ENCODE measurements at places on chromosomes 7 and 10.

DNA sequence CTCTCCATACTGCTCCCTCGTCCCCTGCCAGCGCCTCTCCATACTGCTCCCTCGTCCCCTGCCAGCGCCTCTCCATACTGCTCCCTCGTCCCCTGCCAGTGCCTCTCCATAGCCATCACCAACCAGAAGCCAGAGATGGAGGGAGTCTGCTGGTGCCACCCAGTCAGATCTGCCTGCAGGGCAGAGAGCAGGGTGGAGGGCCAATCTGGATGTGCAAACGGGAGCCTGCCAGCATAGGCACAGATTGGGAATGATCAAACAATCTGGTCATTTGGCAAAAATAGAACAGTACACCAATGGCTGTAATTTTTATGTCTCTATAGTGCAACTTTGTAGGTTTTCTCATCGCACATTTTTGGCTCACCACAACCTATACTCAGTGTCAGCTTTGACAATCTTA lies 76.9 kb upstream of the LRRC4 start:
- no peak for DNase-seq

- no peak for DNase-seq
Observed at GRCh38 chr10:95661818-95662217, 5.3 kb upstream of the ALDH18A1 start.

DNA sequence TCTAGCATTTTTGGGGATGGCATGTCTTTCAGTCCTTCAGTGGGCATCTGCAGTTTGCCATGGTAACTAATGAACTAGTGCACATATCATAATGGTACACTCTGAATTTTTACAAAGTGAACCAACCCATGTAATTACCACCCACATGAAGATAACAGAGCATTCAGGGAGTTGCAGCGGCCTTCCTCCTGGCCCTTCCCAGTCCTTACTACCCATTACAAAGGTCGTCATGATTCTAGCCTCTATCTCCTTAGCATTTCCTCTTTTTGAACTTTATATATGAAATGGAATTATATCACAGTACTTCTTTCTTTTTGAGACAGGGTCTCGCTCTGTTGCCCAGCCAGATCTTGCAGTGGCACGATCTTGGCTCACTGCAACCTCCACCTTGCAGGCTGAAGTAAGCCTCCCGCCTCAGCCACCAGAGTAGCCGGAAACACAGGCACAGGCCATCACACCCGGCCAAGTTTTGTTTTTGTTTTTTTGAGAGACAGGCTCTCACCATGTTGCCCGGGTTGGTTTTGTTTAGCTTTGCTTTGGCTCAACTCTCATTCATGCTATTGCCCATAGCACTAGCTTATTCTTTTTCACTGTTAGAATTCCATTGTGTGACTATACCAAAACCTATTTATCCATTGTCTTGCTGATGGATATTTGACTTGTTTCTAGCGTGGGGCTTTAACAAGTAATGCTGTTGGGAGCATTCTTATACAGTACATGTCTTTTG lies 79.2 kb downstream of the APBB1IP start:
- no peak for DNase-seq

GRCh38 chr7:81902536-81902935 lies 132.7 kb upstream of the HGF start:
- no peak for DNase-seq

All from activated CD4-positive, alpha-beta T cell treated with anti-CD3 and anti-CD28 coated beads, Interleukin-10, Interleukin-2, amounts not matched to agents 100 ng/mL and 50 ng/mL, durations not matched to agents 16 hours and 8 hours (primary cell).